NCI-H1048 (cell line): ENCODE measurements at places on chromosomes 4 and X.

- peak; percentile 8 for DNase-seq
Measured at GRCh38 chrX:10254739-10255138, 98.0 kb downstream of the CLCN4 start.

- DNase-seq = no peak
Measured at GRCh38 chr4:150010525-150011126, 67.6 kb upstream of the DCLK2 start.

GRCh38 chrX:123330229-123330942 lies 146.3 kb downstream of the GRIA3 start:
- DNase-seq = no peak

DNA sequence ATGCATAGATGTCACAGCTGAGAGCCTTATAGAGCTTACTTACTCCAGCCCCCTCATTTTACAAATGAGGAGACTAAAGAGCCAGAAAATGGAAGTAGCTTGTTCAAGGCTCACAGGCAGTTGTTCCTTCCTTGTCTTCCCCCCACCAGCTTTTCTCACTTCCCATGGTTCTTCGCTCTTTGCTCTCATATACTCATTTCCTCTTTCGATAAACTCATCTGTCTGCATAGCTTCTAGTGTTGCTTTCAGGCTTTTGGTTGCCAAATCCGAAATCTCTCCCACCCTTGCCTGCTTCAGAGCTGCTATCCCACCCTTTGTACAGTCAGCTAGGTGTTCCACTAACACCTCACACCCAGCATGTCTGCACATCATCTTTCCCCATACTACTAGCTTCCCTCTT lies 25.0 kb upstream of the GJB1 start:
- no peak for DNase-seq

DNA sequence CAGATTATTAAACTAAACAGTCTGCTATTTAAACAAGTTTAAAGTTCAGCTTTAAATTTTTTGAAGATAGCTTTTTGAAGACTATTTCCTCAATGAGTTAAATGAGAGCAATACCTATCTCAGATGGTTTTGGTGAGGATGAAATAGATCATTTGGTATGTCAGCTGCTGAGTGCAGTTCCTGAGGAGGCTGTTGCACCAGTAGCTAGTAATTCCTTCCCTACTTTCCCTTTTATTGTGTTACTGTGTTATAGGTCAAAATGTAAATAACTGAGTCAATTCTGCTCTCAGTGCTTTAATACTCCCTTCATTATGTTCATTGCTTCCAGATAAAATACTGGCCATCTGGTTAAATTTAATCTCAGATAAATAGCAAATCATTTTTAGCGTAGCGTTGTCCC lies 48.6 kb downstream of the BMPR1B start:
- no peak for DNase-seq

GRCh38 chrX:122625239-122625638 lies 558.8 kb upstream of the GRIA3 start:
- DNase-seq = no peak

DNA sequence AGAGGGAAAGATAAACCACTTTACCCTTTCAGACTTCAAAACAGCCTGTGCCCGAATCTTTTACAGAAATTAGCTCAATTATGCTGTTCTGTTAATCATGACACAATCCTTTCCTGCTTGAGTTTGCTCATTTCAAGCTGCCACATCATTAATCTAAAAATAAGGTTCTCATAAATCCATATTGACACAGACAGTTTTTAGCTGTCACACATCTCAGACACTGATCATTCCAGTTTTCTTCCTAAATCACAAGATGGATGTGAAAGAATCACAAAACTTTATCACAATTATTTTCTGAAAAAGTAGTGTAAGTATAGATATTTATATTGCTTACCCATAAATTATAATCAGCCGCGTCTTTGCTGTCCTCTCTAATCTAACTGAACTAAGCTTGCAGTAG lies 27.9 kb upstream of the AMELX start:
- DNase-seq = no peak

- DNase-seq = peak; percentile 95
Measured at GRCh38 chrX:49190821-49191573, 4.8 kb upstream of the PRICKLE3 start.

- no peak for DNase-seq
Measured at GRCh38 chrX:12947545-12948235, 27.2 kb upstream of the TMSB4X start.

GRCh38 chr4:139537292-139537691 lies 18.7 kb downstream of the SETD7 start:
- DNase-seq = no peak

DNA sequence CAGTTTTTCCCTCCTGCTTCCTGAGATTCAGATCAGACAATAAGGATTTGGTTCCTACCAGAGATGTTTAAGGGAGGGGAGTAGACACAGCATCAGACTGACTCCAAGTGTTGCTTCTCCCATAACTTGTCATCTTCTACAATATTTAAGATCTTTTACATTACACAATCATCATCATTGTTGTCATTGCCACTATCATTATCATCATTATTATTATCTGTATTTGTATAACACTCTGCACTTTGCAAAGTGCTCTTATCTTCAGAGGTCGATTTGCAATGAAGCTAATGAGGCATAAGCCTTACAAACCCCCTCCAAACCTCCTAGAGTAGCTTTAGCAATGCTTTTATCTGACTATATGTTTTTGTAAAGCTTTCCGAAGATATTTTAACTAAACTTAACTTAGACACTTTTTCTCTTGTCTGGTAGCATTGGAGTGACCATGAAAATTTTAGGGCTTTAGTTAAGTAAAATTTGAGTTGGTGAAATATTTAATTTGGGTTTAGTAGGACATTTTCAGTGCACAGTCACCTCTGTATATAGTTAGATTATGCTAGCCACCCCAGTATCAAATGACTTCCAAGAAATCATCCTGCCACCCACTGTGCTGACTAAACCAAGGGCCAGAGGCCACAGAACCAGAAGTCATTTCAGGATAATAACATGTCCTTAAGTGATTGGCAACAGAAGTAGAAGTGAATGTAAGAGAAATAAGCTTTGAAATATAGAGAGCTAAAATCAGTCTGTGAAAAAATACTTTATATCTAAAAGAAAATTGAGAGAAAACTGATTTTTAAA lies 124.2 kb upstream of the NRK start:
- no peak for DNase-seq

DNA sequence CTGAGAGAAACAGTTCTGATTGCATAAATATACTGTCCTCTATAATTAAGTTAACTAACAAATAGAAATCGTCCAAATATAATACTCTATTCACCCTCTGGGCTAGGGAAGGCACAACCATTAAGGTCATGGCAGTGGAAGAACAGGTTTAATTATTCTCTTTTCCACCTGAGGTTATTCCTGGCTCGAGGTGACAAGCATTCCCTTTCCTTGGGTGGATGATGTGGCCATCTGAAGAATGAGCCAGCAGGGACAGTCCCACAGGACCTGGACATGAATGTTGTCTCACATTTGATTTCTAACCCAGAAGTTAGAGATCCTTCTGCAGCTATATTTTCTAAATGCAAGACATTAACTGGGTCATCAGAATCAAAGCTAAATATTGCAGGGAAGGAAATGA lies 5.5 kb downstream of the IBSP start:
- no peak for DNase-seq

- DNase-seq = no peak
Measured at GRCh38 chr4:38574559-38575333, 89.3 kb upstream of the KLF3 start.

DNA sequence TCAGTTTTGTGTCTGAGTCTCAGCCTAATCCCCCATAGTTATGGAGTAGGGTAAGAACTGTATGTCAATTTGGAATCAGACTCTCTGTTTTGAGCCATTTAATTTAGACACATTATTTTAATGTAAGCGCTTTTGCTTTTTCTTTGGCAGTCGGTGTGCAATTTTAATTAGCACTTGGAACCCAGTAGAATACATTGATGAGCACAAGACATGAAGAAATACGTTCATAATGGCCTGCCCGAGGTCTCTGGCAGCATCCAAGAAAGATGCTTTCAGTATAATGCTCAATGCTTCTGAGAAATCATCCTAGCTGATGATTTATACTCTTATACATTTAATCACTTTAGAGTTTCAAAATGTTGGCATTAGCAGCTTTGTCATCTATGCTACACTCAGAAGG lies 8.9 kb upstream of the TAPT1 start:
- DNase-seq = no peak

DNA sequence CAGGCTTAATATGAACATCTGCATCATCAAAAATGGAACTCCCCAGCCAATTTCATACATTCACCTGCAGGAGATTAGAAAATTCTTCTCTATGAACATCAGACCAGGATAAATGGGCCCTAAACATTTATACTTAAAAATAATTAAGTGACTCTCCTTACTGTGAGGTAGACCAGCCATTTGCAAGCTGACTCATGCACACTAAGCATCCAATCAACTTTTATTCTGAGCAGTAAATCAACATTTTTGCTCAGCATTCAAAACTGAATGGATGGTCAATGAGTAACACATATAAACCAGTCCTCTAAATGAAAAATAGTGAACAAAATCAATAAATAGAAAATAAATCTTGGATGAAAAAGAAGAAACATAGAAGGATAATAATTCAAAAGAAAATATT lies 19.9 kb upstream of the PCDH10 start:
- no peak for DNase-seq

DNA sequence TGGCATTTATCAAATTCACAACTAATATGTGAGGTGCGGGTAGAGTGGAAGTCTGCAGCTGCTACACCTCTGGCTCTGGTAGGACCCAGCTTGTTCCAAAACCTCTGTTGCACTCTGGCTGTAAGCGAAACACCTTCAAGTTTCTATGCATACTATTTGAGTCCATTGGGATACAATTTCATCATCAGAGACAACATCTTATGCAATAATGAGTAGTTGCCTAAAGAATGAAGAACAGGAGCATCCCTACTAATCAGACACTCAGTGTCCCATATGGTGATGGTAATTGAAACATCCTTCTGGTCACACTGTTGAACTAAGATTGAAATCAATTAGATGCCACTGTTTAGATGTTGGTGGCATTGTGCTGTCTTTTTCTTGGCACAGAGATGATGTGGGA lies 178.4 kb downstream of the MGST2 start:
- DNase-seq = no peak

DNA sequence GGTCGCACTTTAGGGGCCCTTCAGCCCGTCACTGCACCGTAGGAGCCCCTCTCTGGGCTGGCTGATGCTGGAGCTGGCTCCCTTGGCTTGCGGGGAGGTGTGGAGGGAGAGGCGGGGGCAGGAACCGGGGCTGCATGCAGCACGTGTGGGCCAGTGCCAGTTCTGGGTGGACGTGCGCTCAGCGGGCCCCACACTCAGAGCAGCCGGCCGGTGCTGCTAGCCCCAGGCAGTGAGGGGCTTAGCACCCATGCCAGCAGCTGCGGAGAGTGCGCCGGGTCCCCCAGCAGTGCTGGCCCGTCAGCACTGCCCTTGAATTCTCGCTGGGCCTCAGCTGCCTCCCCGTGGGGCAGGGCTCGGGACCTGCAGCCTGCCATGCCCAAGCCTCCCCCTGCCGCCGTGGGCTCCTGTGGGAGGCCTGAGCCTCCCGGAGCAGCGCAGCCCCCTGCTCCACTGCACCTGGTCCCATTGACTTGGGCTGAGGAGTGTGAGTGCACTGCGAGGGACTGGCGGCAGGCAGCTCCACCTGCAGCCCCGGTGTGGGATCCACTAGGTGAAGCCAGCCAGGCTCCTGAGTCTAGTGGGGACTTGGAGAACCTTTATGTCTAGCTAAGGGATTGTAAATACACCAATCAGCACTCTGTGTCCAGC lies 108.8 kb upstream of the RASGEF1B start:
- no peak for DNase-seq

DNA sequence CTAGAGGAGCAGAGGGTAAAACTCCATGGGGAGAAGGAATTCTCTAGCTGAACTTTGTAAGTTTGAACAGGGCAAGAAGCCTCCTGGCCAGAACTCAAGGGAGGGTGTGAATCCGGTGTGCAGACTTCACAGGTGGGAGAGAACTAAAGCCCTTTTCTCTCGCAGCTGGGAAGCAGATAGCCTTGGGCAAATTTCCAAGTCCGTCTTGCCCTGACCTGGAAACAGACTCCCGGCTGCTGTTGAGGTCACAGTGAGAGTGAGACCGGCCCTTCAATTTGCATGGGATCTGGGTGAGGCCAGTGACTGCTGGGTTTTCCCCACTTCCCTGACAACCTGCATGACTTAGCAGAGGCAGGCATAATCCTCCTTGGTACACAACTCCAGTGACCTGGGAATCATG lies 94.5 kb upstream of the ZNF827 start:
- no peak for DNase-seq

- DNase-seq = no peak
Measured at GRCh38 chr4:76441881-76442280, 6.9 kb downstream of the SHROOM3 start.

DNA sequence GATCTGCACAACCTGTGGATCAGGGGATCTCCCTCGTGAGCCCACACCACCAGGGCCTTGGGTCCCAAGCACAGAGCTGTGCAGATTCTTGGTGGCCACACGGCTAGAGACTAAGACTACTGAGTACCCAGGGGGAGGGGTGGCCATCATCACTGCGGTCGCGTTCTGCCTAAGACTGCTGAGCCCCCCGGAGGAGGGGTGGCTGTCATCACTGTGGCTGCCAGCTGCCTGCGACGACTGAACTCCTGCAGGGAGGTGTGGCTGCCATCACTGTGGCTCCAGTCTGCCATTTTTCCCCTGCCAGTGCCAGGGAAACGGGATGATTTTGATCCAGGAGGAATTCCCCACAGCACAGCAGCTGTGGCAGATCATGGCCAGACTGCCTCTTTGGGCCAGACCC lies 141.7 kb upstream of the SPANXB1 start:
- DNase-seq = no peak

- DNase-seq = no peak
Measured at GRCh38 chr4:118337954-118338353, 14.8 kb downstream of the PRSS12 start.

DNA sequence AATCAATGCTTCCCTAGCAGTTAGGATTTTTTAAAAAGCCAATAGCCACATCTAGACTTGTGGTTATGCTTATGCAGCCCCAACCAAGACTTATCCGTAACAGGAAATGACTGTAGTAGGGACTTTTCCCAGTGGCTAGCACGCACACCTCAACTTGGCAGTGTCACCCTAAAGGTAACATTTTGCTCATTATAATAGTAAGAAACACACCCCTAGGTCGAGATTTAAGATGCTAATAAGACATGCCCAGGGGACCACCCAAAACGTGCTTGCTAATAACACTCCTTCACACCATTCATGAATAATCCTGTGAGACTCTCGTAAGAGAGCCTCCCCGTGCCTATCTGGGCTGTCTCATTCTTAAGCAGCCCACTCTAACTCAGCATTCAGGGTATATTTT lies 195.3 kb downstream of the CHIC1 start:
- DNase-seq = no peak

DNA sequence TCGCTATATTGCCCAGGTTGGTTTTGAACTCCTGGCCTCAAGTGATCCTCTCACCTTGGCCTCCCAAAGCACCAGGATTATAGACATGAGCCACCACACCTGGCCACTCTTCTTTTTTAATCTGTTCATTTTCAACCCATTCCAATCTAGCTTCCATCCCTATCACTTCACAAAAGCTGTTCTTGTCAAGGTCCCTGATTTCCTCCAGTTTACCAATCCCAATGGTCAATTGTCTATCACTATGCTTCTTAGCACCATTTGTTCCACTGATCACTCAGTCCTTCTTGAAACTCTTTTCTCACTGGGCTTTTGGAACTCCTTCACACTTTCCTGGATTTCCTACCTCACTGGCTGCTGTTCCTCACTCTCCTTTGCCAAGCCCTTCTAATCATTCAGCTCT lies 38.6 kb downstream of the PRPS1 start:
- no peak for DNase-seq
